ENCODE measurements at places on chromosomes 3 and 15.

DNA sequence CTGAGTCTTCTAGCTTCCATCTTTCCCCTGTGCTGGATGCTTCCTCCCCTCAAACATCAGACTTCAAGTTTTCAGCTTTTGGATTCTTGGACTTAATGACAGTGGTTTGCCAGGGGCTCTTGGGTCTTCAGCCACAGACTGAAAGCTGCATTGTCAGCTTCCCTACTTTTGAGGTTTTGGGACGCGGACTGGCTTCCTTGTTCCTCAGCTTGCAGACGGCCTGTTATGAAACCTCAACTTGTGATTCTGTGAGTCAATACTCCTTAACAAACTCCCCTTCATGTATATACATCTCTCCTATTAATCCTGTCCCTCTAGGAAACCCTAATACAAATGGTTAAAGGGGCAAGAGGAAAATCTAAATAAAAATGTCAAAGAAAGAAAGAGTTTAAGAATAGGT is 100.1 kb downstream of the ABI3BP start:
- no peak for DNase-seq

- DNase-seq, result peak; percentile 61
These were observed 1.2 kb downstream of the NT5DC2 start for GRCh38 chr3:52532517-52532837.

GRCh38 chr3:172082269-172082668 is 42.9 kb downstream of the FNDC3B start:
- DNase-seq, result no peak

GRCh38 chr3:32305361-32305876 is 66.9 kb downstream of the CMTM8 start:
- DNase-seq, result no peak

- DNase-seq, result no peak
These were observed 14.3 kb downstream of the TGFBR2 start for GRCh38 chr3:30620402-30621360.

DNA sequence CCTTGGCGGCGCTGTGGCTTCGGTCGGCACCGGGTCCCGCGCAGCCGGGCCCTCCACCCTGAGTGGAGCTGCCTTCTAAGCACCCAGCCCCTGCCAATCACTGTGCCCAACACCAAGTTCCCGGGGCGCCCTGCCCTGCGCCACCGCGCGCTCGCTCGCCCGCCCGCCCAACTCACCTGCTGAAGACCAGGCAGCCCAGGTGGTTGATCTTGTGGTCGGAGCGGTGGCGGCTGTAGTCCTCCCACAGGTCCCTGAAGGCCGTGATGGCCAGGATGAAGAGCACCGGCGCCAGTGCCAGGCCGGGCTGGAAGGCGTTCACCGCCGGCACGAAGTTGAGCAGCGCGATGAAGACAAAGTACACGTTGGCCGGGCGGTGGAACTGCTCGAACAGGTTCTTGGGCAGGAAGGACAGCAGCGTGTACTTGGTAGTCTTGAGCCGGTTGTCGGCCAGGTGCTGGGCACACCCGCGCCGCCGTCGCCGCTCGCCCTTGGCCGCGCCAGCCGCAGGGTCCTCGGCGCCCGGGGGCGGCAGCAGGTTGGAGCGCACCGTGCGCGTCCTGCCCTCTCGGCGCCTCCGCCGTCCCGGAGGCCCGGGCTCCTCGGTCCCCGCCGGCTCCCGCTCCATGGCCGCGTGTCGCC is 536 bp downstream of the ATP10A start:
- peak; percentile 23 for DNase-seq

- peak; percentile 38 for DNase-seq
These were observed 292 bp downstream of the USP4 start for GRCh38 chr3:49339581-49339940.

DNA sequence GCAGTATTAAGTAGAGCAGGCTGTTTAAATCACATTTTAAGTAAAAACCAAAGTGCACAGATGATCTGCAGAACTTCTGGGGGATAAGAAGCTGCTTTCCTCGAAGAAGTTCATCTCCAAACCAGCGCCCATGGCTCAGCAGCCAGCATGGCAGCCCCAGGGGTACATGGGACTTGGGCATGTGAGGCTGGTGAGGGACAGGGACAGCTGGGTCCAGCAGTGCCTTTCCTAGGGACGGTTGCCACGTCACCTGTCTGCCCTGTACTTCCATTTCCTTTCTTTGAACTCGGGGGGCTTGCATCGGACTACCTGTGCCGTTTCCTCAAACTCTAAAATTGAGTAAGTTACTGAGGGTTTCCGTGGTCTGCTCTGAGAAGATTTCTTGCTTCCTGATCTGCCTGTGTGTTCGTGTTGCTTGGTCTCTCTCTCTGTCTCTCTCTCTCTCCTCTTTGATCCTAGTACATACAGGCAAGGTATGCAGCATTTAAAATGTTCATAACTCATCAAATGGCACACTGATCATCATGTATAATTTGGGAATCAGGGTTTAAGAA is 67.6 kb downstream of the IGF1R start:
- DNase-seq, result no peak

DNA sequence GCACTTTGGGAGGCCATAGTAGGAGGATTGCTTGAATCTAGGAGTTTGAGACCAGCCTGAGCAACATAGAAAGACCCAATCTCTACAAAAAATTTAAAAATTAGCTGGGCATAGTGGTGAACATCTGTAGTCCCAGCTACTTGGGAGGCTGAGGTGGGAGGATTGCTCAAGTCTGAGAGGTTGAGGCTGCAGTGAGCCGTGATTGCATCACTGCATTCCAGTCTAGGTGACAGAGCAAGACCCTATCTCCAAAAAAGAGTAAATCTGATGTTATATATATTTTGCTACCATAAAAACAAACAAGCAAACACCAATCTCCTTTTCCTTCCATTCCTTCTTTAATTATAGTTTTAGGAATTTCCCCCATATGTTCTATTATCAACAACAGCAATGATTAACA is 74.2 kb upstream of the RNU6-1 start:
- DNase-seq, result no peak
